Mesenteric fat pad (tissue), 1 donor: ENCODE measurements at places on chromosomes 4 and X.

DNA sequence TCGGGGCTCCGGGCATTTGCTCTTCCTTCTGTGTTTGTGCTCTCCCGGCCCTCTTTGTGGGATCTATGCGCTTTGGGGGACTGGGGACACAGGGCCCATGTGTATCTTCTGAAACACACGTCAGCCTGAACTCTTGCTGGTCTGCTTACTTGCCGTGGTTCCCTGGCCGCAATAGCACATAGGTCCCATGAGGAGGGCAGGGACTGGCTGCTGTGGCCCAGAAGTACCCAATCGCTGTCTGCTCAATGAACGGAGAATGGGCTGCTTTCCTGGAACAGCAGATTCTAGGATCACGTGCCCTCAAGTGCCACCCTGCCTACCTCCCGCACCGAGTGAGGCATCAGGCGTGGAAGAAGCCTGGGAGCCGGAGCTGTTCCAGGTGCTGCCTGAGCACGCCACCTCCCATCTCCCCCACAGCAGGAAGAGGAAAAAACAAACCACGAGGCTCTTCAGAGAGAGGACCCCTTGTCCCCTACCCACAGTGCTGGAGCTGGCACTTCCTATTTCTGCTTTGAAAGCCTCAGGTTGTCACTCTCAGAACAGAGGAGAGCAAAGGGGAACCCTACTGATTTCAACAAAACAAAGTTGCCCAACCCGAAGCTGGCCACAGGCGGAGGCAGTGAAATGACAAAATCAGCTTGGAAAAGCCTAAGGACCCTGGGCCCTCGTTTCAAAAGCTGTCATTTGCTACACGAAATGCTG is 3.8 kb downstream of the G6PD start:
- DNase-seq, result no peak

GRCh38 chr4:140213116-140213515 is 59.1 kb upstream of the MAML3 start:
- no peak for DNase-seq

- no peak for DNase-seq
Observed at GRCh38 chrX:42242004-42242403, 318.6 kb upstream of the CASK start.

GRCh38 chrX:118734909-118735308 is 7.5 kb downstream of the IL13RA1 start:
- DNase-seq, result no peak

DNA sequence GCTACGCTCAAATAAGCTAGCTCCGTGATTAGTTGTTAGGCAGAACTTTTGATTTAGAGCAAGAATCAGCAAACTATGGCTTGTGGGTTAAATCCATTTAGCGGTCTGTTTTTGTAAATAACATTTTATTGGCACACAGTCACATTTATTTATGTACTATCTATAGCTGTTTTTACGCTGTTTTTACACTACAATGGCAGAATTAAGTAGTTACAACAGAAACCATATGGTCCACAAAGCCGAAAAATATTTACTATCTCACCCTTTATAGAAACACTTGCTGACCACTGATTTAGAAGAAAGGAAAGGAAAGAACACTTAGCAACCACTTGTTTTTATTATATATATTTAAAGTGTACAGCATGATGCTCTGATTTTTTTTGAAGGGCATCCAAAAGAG is 41.1 kb downstream of the THOC2 start:
- no peak for DNase-seq

GRCh38 chr4:53647547-53647946 is 56.3 kb upstream of the LNX1 start:
- no peak for DNase-seq

GRCh38 chrX:154990496-154990895 is 32.0 kb downstream of the F8 start:
- DNase-seq, result no peak

DNA sequence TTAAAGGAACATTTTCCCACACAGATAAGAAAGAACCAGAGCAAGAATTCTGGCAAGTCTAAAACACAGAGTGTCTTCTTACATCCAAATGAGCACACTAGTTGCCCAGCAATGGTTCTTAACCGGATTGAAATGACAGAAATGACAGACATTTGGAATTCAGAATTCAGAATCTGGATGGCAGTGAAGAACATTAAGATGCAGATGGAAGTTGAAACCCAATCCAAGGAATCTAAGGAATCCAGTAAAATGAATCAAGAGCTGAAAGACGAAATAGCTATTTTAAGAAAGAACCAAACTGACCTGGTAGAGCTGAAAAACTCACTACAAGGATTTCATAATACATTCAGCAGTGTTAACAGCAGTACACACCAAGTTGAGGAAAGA is 21.5 kb downstream of the ANAPC10 start:
- no peak for DNase-seq

DNA sequence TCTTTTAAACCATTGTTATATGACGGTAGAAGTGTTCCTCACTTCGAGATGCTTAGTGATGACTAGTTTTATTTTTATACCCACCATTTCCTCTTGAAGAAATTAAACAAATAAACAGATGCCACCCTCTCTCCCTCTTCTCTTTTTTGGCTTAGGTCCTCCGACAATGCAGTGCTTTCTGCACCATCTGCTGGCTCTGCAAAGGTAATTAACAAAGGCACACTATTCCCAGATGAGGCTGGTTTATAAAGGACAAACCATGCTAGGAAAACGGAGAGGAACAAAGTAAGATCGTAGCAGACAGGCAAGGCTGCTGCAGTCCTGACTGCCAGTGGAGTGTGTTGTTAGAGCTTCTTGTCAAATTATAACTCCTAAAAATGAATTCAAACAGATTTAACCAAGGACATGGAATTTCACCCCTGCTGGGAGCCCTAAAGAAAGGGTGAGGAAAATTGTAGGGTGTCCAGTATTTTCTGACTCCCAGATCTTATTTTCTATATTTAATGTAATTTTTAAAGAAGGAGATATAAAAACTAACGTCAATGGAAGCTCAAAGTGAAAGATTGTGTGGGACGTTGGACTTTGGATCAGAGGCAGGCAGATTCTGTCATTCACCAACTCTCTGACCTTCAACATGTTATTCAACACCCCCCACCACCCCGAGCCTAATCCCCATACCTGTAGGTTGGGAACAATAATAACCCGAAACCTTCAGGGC is 142.1 kb downstream of the CPEB2 start:
- no peak for DNase-seq
